ENCODE measurements at places on chromosomes 2 and 18. TPM values are rescaled to one million over a fixed set of nuclear protein-coding genes. Genes with fewer than 3 reads are reported as not detected.

DNA sequence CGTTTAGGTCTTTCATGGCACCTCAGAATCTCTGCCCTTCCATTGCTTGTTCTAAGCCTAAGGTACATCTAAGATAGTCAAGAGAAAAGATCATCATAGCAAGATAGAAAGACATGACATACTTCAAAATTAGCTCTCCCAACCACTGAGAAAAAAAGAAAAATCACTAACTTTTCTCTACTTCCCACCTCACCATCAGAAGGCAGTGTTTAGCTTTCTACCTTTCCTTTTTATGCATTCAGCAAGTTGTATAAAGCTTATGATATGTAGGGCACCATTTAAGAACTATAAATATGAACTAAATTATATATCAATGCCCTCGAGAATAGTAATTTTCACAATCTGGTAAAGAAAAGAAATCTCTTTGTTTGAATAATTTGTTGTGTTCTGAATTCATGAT is 331.8 kb upstream of the VWC2L start:
- no peaks in the 10 kb centered on the region for H3K4me1 ChIP-seq
- H3K36me3 ChIP-seq: no peaks in the 10 kb centered on the region
- DNase-seq: no peak
- H3K4me3 ChIP-seq: no peak overlapping the region

DNA sequence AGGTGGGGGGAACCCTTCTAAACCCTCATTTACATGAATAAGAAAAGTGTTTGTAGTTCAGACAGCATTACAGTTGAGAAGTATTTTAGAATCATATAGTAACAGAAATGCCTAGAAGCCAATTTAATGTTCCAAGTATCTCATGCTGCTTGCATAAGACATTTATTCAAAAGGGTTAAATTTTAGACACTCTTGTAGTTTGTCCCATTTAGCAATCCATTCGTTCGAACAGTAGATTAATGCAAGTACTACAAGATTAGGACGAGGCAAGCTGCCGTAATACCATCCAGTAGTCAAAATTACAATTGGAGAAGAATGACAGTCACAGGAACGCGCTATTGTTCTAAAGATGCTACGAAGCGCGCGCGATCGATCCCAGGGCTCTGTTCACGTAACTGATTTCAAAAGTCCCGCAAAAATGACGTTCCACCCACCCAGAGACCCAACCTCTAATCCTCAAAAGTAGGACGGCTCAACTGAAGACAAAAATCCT is 1.2 kb downstream of the TMEM237 start:
- no peaks in the 10 kb centered on the region for H3K36me3 ChIP-seq
- no peak for DNase-seq
- H3K27ac ChIP-seq: peak overlapping the region; percentile 80
- H3K27me3 ChIP-seq: no peaks in the 10 kb centered on the region
- no peaks in the 10 kb centered on the region for H3K4me1 ChIP-seq
- H3K4me3 ChIP-seq: peak overlapping the region; percentile 81

CCDC85A gene
- 1.1 TPM for total RNA-seq

GRCh38 chr2:144115739-144116291 is 404.1 kb downstream of the ZEB2 start:
- H3K27ac ChIP-seq: no peak overlapping the region
- no peak for DNase-seq
- H3K4me3 ChIP-seq: no peak overlapping the region
- no peaks in the 10 kb centered on the region for H3K27me3 ChIP-seq
- no peaks in the 10 kb centered on the region for H3K4me1 ChIP-seq

HOXD3 gene
- 9.1 TPM for total RNA-seq

DNA sequence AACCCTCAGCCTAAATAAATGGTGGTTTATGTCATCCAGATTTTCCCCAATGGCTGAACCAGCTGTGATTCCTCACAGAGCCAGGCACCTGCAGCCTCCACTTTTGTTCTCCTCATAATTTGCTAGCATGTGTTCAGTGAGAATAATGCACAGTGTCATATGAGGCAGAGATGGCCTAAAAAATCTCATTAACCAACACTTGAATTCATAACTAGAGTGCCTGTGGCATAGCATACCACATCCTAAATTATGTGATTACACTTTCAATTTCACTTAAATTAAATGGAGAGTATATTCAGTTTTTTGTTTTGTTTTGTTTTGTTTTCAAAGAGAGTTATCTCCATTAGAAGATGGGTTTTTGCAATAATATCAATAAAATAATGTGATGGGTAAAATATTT is 488.0 kb downstream of the CBLN2 start:
- no peak overlapping the region for H3K27ac ChIP-seq
- H3K36me3 ChIP-seq: no peaks in the 10 kb centered on the region
- no peaks in the 10 kb centered on the region for H3K27me3 ChIP-seq
- no peak overlapping the region for H3K4me3 ChIP-seq
- no peak for DNase-seq

DNA sequence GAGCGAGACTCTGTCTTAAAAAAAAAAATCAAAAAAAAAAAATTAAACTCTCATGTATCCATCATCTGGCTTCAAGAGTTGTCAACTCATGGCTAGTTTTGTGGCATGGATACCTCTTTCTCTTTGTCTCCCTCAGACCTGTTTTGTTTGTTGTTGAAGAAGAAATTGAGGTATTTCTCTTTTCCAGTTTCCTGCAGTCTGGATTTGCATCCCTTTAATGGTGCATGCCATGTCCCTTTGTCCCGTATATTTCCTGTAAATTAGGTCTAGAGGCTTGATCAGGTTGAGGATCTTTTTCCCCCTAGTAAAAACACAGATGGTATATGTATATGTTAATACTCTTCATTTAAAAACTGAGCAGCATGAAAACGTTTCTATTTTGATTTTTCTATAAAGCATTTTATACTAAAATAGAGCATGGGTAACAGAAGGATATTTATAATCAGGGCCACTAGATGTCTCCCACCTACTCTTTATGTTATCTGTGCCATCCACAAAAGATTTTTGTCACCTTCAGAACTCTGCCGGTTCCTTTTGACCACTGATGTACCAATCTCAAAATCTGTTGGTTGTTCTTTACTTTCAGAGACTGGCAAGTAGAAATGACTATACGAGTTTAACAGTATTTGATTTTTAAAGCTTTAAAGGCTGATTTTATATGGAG is 80.1 kb downstream of the GALNT1 start:
- no peaks in the 10 kb centered on the region for H3K27me3 ChIP-seq
- DNase-seq: no peak
- H3K27ac ChIP-seq: no peak overlapping the region

DNA sequence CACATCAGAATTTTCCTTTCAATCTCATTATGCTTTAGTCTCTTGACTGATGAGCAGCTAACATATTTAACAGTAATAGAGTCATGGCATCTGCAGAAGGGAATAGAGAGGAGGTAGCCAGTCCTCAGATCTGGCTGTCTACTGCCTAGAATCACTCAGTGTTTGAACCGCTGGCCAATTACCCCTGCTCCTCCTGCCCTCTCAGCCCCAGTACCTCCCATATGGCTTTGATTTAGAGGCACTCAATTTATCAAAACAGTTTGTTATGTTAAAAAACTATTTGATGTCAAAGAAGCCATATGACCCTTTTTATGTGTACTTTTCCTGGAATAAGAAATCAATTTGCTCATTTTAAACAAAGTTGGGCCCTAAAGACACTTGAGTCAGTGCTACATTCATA is 355.2 kb downstream of the CMPK2 start:
- no peak overlapping the region for H3K27ac ChIP-seq
- DNase-seq: no peak
- no peaks in the 10 kb centered on the region for H3K27me3 ChIP-seq
- H3K36me3 ChIP-seq: no peaks in the 10 kb centered on the region
- H3K4me3 ChIP-seq: no peak overlapping the region
- no peaks in the 10 kb centered on the region for H3K4me1 ChIP-seq

DNA sequence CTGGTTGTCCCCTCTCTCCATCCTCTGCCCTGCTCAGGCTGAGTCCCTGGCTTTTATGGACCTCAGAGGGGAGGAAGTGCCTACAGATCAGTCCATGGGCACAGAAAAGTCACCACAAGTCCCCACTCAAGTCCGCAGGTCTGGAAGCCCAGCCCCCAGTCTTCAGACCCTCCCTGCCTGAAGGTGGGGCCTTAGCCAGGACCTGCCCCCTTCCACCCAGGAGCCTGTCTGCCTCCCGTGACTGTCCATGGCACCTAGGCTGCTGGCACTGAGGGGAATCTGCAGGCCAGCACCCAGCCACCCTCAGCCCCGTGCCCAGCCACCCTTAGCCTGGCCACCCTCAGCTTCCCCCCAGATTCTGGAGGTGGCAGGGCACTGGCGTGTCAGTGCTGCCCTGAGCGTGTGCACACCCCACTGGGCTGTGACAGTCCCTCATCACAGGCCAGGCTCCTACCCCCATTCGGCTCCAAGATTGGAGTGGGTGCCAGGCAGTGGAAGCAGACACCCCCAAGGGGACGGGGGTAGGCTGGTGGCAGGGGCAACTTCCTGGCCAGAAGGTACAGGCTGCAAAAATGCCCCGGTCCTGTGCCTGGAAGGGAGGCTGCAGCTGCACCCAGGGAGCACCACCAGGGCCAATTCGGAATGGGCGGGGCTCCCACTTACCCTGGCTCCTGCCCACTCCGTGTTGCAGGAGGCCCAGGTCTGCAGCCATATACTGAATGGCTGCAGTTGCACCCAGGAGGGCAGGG is 154.7 kb upstream of the RMP24 start:
- H3K27me3 ChIP-seq: no peaks in the 10 kb centered on the region
- H3K4me3 ChIP-seq: no peak overlapping the region
- no peak overlapping the region for H3K27ac ChIP-seq

OTX1 gene
- not detected for total RNA-seq

DNA sequence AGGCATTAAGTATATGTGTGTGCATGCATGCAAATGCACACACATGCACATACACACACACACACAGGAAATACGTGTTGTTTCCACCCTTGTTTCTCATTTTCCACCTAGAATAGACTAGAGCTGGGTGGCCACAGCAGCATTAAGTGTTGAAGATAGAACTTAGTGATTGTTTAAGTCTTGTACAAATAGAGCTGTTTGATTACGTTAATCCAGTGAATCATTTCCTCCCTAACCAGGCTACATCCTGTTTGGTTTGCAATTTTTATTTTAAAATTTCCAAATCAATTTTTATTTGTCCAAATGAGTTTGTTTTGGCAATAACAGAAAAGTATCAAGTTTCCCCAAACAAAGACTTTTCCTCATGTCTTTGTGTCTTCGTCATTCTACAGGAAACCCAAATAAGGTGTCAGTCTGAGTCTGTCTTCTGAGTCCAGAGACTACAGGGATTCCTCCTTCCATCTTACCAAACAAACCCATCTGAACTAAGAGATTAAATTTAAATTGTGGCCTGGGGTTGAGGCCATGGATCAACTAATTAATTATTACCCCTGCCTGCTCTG is 74.6 kb upstream of the GALNT5 start:
- H3K27ac ChIP-seq: peak overlapping the region; percentile 67
- H3K36me3 ChIP-seq: no peaks in the 10 kb centered on the region
- H3K27me3 ChIP-seq: no peaks in the 10 kb centered on the region

GCFC2 gene
- 30.5 TPM for total RNA-seq

- H3K27ac ChIP-seq: no peak overlapping the region
- no peaks in the 10 kb centered on the region for H3K4me1 ChIP-seq
- no peaks in the 10 kb centered on the region for H3K36me3 ChIP-seq
- H3K4me3 ChIP-seq: no peak overlapping the region
These were observed 1541.5 kb downstream of the LRP1B start for GRCh38 chr2:140589273-140589672.

DNA sequence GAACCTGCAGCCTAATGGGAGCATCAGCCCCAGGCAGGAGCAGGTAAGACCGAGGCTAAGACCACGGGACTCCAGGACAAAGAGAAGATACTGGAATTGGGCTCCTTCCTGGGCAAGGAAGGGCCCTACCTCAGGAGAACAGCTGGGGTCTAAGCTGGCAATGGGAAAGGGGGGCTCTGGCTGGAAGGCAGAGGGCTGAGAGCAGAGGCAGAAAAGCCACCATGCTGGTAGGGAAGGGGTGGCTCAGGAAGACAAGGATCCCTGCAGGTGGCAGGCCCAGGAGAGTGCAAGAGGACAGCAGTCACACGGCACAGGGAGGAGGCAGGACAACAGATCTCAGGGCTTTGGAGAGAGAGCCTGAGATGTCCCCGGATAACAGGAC is 203.5 kb downstream of the NDUFA10 start:
- no peak overlapping the region for H3K27ac ChIP-seq
- no peaks in the 10 kb centered on the region for H3K4me1 ChIP-seq
- no peaks in the 10 kb centered on the region for H3K27me3 ChIP-seq
- no peaks in the 10 kb centered on the region for H3K36me3 ChIP-seq
- no peak overlapping the region for H3K4me3 ChIP-seq

CDK15 gene
- 1.0 TPM for total RNA-seq

ATP6V1B1 gene
- 1.3 TPM for total RNA-seq

DNA sequence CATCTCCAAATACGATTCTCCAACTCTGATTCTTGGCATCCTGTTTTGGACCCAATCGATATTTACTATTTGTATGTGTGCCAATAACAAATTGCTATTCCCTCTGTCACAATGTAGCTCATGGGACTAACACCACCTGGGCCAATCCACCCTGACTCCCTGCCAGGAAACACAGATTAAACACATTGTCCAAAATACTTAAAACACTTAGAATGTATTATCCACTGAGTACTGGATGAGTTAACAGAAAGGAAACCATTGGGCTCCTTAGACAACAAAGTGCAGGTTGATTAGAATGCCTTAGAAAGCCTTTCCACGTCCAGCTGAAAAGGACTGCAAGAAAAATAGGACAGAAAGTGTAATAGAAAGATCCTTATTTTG is 79.4 kb upstream of the ARHGAP28 start:
- H3K36me3 ChIP-seq: no peaks in the 10 kb centered on the region
- no peaks in the 10 kb centered on the region for H3K27me3 ChIP-seq

- H3K27ac ChIP-seq: no peak overlapping the region
- no peak overlapping the region for H3K4me3 ChIP-seq
- no peak for DNase-seq
These were observed 153.2 kb upstream of the MYO3B start for GRCh38 chr2:170024721-170025120.

- no peaks in the 10 kb centered on the region for H3K4me1 ChIP-seq
- no peaks in the 10 kb centered on the region for H3K36me3 ChIP-seq
- H3K27me3 ChIP-seq: no peaks in the 10 kb centered on the region
- no peak overlapping the region for H3K4me3 ChIP-seq
These were observed 129.0 kb upstream of the FAM98A start for GRCh38 chr2:33728106-33728505.

DNA sequence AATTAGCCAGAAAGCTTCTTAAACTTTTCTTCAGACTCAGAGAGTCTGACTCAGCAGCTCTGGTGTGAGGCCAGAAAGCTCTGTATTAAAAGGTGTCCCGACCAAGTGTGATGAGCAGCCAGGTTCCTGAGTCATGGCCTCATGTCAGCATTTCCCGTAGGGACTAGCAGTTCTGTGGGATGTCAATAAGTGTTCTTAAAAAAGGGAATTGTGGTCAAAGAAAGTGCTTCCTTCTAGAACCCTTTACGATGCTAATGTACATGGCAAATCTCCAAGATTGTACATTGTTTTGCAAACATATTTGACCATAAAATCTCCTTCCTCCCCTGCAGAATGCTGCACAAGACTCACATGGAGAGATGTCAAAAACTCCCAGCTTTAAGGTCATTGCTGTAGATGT is 80.1 kb downstream of the PLA2R1 start:
- no peak overlapping the region for H3K27ac ChIP-seq
- no peak overlapping the region for H3K4me3 ChIP-seq
- no peaks in the 10 kb centered on the region for H3K36me3 ChIP-seq
- H3K27me3 ChIP-seq: no peaks in the 10 kb centered on the region
